ENCODE measurements at places on chromosomes 2 and 18.

GRCh38 chr2:43778233-43778632 is 4.4 kb downstream of the DYNC2LI1 start:
- no peak for DNase-seq

- no peak for DNase-seq
Observed at GRCh38 chr18:74457043-74457724, at the start of gene DIPK1C. Gene DIPK1C, minus strand, starts transcription at chr18:74457308. Its CDS starts 49 bp downstream, at chr18:74457259.

DNA sequence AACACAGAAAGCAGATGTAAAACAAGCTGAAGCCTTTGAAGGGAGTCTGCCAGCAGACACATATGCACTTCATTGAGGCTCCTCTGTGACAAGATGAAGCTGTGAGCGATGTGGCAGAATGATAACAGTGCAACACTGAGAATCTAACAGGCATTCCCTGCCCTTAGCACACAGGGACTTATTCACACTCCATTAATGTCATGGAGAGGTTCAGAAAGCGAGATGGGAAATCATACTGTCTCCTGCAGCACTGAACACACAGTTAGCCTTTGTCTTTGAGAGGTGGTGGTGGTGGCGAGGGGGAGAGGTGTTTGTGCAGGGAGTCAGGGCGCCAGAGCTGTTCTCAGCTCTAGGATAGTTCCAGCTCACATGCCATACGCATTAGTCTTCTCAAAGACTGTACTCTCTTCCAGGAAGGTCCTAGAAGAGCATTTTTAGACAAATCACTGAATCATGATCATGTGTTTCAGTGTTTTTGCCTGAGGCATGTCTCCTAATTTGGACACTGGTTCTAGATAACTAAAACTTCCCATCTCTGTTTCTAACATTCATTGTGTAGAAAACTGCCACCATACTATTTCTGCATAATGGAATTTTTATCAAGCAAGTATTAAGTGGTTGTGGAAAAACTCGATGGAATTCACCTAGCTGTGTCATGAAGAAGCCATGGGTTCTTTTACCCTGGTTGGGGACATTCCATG is 93.5 kb upstream of the ITGB6 start:
- no peak for DNase-seq

- no peak for DNase-seq
Observed at GRCh38 chr2:107740300-107740699, 86.4 kb upstream of the RGPD4 start.

DNA sequence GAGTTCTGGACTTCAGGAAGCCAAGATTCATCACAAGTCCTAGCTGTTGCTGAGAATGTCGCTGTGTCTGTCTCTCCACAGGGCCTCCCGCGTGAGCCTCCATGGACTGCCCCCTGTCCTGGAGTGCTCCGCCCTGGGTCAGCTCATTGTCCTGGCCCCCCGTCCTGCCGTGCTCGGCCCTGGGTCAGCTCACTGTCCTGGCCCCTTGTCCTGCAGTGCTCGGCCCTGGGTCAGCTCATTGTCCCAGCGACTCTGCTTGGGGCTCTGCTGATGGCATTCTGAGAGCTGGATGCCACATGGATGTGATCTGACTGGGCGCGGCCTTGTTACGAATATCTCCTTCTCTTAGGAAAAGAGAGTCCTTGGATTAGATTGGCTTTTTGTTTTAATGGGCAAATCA is 78.5 kb downstream of the EIPR1 start:
- no peak for DNase-seq

GRCh38 chr2:19505-19904 is 26.8 kb downstream of the FAM110C start:
- DNase-seq = no peak

DNA sequence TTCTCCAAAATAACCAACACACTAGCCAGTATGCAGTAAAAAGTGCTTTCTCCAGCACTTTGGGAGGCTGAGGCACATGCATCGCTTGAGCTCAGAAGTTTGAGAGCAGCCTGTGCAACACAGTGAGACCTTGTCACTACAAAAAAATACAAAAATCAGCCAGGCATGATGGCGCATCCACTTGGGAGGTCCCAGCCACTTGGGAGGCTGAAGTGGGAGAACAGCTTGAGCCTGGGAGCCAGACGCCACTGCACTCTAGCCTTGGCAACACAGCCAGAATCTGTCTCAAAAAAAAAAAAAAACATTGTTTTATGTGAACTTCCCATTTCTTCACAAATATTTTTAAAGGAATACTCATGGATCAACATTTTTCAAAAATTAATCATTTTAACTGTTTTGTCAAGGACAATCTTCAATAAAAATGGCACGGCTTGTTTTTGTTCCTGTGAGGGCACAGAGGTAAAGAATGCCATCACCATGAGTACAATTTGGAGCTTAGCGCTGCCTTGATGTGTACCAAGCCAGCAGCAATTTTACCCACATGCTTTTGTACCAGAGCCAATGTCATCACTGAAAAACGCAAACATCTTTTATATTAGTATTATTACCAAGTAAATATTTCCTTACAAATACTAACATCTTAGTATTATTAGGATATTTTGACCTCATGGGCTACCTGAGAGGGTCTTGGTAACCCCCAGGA is 26.7 kb downstream of the RAB1A start:
- DNase-seq = peak; percentile 13

- no peak for DNase-seq
Observed at GRCh38 chr2:100285691-100286090, 36.6 kb downstream of the LONRF2 start.

DNA sequence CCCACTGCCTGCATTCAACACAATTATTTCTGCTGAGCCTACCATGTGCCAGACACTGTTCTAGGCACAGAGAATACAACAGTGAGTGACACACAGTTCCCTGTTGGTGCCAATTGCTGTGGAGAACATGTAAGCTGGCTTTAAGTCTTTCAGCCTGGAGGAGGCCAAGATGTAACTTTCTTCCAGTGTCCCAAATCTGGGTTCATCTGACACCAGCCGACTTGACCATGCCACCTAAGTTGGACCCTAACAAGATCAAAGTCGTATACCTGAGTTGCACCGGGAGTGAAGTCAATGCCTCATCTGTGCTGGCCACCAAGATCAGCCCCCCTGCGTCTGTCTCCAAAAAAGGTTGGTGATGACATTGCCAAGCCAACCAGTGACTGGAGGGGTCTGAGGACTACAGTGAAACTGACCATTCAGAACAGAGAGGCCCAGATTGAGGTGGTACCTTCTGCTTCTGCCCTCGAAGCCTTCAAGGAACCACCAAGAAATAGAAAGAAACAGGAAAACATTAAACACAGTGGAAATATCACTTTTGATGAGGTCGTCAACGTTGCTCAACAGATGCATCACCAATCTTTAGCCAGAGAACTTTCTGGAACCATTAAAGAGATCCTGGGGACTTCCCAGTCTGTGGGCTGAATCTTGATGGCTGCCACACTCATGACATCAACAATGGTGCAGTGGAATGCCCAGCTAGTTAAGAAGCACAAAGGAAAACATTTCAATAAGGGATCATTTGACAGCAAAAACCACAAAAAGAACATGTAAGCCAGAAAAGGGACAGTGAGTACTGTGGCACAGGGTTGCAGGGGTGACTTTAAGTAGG is 6.3 kb downstream of the TRABD2A start:
- DNase-seq = no peak

GRCh38 chr18:13442451-13442850 is 223.9 kb downstream of the LDLRAD4 start:
- no peak for DNase-seq

- no peak for DNase-seq
Observed at GRCh38 chr2:25430556-25430955, 88.8 kb upstream of the DNMT3A start.

DNA sequence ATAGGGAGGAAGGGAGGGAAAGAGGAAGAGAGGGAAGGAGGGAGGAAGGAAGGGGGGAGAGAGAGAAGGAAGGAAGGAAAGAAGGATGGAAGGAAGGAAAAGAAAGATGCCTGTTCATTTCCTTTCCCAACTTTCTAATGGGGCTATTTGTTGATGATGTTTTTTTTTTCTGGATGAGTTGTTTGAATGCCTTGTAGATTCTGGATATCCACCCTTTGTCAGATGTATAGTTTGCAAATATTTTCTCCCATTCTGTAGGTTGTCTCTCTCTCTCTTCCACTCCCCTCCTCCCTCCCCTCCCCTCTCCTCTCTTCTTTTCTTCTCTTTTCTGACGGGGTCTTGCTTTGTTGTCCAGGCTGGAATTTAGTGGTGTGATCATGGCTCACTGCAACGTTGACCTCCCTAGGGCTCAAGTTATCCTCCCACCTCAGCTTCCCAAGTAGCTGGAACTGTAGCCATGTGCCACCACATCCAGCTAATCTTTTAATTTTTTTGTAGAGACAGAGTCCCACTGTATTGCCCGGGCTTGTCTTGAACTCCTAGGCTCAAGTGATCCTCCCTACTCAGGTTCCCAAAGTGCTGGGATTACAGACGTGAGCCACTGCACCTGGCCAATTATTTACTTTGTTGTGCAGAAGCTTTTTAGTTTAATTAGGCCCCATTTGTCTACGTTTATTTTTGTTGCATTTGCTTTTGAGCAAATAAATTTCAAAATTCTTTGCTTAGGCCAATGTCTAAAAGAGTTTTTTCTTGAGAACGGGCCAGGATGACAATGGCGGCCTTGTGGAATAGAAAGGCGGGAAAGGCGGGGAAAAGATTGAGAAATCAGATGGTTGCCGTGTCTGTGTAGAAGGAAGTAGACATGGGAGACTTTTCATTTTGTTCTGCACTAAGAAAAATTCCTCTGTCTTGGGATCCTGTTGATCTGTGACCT is 57.3 kb upstream of the FAM117B start:
- DNase-seq = no peak

DNA sequence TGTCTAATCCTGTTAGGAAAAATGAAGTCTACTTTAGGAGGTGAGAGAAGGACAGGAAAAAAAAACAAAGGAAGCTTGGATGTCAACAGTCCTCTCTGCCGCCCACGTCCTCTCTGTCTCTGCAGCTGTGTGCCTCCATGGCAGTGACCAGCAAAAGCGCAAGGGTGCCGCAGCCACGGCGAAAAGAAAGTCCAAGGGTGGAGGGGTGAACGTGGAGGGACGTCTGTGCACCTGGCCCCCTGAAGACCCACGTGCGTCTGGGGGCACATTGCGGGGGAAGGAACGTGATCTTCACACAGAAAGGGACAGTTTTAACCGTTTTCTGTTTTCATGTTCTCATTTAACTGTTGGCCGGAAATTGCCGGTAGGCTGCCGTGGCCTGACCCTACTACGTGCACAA is 152.7 kb downstream of the MBP start:
- no peak for DNase-seq

DNA sequence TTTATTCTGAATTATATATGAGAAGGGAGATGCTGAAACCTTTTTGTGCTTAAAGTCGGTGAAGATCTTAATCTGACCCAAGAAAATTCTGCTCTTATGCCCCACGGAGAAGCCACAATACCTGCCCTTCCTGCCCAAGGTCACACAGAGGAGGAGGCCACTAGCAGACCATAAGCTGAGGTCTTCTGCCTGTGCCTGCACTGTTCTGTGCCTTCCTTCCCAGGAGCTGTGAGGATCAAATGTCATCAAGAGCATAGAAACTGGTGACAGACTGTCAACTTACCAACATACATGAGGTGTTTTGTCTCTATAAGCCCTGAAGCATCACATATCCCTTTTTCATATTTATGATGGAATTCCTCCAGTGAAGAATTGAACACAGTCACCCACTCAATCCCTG is 233.3 kb downstream of the C1D start:
- DNase-seq = no peak

DNA sequence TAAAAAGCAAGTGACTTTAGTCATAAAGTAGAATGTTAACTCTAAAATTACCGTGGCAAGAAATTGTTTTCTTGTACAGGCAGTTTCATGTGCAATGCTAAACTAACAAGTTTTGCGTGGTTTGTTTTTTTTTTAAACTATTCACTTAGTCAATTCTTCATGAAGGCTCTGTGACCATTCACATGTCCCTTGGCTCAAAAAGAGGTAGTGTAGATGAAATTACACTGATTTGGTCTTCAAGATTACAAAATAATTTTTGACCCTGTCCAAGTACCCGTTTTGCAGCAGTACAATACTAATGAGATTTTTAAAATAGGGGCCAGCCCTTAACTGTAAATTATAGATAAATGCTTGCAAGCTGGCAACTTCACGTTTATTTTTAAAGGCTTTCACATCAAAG is 1.3 kb downstream of the TMEM131 start:
- no peak for DNase-seq

DNA sequence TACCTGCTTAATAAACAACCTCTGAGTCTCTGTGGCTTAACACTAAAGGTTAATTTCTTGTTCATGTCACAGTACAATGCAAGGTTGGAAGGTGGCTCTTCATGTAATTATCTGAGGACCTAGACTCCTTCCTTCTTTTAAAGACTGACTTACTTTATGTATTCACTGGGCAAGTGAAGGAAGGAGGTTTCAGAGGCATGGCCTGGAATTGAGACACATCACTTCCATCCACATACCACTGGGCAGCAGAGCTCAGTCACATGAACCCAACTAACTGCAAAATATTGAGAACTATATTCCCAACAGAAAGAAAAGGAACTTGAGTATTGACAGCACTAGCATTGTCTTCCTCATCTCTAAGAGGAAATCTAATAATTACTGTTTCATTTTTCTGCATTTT is 57.5 kb upstream of the FN1 start:
- DNase-seq = no peak

GRCh38 chr18:61203151-61203550 is 130.1 kb upstream of the CDH20 start:
- DNase-seq = no peak

DNA sequence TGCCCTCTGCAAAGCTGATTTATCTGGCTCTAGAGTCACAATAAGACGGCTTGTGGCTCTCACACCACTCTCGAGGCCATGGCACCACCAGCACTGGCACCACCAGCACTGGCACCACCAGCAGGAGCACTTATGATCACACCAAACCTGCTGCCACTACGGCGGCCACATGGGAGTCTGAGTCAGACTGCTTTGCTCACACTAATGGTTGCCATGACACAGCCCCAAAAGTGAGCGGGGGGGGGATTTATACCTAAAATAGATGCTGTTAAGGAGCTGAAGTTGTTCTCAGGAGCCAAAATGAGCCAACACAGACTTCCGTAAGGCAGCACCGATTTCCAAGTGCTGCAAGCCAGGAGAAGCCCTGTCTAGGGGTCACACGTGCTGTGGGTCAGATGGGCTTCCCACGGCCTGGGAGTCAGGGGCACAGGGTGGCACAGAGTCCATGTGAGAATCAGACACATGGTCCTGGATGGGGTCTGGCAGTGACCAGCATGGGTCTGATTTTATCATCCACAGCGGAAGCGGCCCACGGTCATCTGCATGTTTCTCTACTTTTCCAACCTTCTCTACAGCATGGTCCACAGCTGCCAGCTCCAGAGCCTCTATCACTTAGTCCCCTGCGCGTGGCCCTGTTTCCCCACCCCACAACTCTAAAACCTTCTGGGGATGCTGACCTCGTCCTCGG is 16.7 kb downstream of the DNMT3A start:
- DNase-seq = no peak

All from NCI-H1092 (cell line).